CD4-positive, alpha-beta T cell treated with Interleukin-4 for 4 hours (primary cell): ENCODE measurements at places on chromosomes 7 and 10.

GRCh38 chr7:17690030-17690429, 250.3 kb downstream of the SNX13 start:
- no peak for DNase-seq

DNA sequence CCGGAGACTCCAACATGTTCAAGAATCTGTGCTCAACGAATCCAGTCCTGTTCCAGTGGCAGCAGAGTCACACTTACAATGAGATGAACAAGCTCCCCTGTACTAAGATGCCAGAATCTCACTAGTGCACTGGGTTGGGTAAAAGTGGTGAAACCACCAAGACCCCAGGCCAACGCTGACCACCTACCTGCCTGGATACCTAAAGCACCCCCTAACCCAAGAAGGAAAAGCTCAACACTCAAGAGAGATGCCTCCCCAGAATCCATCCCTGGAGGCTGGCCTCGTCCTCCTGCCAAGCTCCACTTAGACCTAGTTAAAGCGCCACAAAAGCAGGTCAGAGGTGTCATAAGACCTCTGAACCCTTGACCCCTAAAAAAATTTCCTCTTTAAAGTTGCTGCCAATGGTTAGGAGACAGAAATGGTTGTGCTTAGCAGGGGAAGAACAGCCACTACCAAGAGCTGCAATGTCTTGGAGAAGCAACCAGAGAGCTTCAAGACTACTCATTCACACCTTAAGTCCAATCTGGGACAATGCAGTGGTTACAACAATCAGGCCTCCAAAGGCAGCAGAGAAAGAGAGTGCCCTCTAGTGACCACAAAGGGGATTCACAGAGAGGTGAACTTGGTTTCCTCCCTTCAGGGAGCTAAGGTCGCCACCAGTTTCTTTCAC, 94.6 kb upstream of the MACROH2A2 start:
- peak; percentile 39 for DNase-seq

DNA sequence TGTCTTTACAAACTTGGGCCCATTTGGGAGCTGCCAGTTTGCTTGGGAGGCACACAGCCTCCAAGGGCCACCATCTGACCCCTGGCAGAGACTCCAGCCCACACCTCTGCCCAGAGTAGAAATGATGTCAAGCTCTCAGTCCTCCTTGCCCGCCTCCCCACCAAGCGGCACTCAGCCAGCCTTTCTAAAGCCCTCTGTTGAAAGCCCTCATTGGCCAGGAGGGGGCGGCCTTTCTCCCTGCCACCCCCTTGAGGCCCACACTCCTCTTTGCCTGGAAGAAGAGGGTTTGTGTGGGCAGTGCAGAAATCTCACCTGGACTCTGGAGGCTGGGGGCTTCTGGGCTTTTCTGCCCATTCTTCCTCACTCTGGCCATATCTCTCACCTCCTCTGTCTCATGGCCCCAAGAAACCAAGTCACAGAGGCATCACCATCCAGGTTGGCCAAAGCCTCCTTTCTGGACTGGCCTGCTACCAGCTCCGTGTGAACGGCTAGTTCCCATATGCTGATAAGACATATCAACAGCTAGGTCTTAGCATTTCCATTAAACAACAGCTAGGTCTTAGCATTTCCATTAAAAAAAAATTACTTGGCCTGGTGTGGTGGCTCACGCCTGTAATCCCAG, 36.1 kb downstream of the UBTD1 start:
- DNase-seq = no peak

- DNase-seq = no peak
Measured at GRCh38 chr10:42952349-42952748, 124.5 kb upstream of the RET start.

GRCh38 chr7:66198469-66198868, 6.7 kb upstream of the TPST1 start:
- DNase-seq = no peak

DNA sequence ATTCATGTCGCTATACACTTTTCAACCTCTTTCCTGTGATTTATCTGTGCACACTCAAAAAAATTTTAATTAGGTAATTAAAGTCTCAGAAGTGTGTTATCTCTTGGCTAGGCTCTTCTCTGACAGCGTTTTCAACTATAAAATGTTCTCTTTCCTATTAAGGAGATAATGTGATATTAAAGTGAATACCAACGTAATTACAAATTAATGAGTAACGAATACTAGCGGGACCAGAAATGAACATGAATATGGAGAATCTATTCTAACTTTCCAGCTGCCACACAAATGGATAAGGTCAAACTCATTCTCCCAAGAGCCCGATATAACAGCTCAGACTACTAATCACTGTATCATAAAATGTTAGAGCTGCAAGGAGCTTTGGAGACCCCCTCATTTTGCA, 12.0 kb downstream of the COL1A2 start:
- no peak for DNase-seq

- DNase-seq = no peak
Measured at GRCh38 chr7:68697796-68698280, 900.4 kb upstream of the AUTS2 start.

- DNase-seq = no peak
Measured at GRCh38 chr7:8261711-8262695, at the start of gene ICA1. ICA1 (minus strand) TSS chr7:8262167; CDS start chr7:8235926, 26,241 bp downstream.

DNA sequence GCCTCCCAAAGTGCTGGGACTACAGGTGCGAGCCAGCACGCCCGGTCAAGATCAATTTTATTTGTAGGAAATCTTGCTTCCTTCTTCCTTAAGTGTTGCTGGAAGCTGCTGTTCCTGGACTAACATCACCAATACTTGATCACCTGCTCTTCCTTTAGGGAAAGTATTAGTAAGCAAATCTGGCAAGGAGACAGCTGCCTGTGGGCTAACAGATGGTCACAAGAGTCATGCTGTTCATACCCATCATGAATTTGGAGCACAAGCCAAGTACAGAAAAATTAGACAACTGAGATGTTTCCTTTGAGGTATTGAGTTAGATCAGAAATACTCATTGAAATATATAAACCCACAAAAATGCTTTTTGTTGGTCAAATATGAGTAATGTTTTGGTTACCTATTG, 27.9 kb downstream of the BAIAP2L1 start:
- no peak for DNase-seq

DNA sequence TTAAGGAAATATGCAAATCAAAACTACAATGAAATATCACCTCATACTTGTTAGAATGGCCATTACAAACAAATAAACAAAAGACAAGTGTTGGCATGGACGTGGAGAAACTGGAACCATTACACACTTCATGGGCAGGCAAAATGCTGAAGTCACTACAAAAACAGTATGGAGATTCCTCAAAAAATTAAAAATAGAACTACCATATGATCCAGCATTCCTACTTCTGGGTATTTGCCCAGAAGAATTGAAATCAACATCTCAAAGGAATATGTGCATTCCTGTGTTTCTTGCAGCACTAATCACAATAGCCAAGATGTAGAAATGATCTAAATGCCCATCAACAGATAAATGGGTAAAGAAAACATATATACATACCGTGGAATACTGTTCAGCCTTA, 83.6 kb downstream of the NRCAM start:
- no peak for DNase-seq

DNA sequence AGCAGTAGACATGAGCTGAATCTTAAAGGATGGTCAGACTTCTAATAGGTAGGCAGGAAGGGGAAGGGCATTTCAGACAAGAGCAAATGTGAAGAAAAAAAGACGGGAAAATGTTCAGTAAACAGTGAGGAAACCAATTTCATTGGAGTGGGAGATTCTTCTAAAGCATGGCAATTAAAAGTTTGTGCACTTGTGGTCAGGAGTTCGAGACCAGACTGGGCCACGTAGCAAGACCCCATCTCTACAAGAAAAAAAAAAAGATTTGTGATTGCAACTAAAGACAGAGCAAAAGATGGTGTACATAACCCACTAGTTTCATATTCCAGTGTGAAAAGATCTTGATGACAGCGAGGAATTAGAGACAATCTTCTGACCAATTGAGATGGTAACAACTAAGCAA, 41.7 kb downstream of the CCDC71L start:
- no peak for DNase-seq

DNA sequence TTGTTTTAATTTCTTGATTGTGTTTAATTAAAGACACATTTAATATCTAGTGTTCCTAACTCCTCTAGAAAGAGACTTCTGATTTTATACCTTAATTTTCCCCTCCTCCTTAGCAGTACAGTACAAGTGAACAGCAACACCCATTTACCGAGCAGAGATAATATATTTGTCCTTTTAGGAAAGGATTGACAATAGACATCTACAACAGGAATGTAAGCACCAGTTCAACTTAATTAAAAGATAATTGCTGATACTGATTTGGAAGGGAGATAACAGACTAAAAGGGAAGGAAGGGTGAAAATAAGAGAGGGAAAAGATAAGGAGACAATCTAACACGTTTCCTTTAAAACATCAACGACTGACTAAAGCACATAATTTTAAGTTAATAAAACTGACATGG, 119.3 kb downstream of the SRPK2 start:
- no peak for DNase-seq

DNA sequence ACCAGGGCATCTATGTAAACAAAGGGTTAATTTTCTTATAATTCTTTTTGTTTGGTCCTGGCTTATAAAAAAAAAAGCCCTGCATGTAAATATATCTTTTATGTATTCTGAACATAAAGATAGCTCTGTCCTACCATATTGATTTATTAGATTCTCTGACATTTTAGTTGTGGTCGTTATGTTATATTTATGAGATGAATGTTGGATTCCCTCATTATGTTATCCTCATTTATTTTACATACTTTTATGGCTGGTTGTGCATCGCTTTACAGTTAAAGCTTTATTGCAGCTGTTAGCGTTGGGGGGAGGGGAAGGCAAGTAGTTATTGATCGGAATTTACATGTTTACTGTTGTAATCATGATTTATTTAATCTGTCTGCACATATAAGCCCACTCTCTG, 431.5 kb downstream of the LRMDA start:
- no peak for DNase-seq

GRCh38 chr7:104825099-104825498, 188.9 kb upstream of the KMT2E start:
- no peak for DNase-seq

DNA sequence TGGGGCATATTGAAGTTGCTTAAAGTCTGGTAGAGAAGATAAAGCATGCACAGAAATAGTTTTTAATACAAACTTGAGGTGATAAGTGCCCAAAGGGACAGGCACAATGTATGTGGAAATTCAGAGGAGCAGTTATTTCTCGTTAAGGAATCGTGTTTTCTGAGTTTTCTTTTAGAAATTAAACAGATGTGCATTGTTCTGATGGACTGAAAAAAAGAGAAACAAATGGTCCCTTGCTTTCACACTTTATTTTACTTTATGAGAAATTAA, 45.6 kb downstream of the CNNM2 start:
- no peak for DNase-seq

DNA sequence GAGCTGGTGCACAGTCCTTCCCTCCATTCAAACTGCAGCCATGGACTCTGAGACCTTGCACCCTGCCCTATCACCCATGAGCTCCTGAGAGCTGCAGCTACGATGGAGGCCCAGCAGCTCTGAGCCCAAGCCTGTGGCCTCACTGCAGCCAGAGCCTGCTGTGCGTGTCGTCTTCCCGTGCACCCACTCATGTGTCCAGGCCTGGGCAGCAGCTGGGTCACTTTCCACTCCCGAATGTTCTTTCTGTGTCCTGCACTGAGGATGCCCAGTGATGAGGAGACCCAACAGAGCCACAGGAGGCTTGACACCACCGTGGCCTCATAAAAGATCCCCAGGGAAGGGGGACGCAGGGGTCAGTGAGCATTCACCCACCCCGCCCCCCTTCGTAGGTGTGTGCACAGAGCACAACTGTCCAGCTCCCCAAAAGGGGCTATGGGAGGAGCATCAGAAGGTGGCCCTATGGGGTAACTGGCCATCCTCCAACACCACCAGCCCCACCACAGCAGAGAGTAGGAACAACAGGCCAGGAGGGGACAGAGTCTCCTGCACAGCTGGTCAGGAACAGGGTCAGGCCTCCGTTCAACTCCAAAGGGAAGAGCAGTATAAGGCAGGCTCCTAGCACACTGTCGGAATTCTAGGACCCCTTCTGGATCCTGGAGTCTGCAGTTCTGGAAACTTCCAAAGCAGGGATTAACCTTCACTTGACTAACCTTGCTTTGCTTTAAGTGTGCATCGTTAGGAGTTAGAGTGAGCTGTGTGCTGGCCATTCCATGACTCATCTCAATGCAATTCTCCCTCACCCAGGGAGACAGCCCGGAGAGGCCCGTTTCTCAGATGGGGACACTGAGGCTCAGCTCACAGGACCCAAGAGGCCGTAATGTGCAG, 52.6 kb downstream of the RASGEF1A start:
- no peak for DNase-seq

DNA sequence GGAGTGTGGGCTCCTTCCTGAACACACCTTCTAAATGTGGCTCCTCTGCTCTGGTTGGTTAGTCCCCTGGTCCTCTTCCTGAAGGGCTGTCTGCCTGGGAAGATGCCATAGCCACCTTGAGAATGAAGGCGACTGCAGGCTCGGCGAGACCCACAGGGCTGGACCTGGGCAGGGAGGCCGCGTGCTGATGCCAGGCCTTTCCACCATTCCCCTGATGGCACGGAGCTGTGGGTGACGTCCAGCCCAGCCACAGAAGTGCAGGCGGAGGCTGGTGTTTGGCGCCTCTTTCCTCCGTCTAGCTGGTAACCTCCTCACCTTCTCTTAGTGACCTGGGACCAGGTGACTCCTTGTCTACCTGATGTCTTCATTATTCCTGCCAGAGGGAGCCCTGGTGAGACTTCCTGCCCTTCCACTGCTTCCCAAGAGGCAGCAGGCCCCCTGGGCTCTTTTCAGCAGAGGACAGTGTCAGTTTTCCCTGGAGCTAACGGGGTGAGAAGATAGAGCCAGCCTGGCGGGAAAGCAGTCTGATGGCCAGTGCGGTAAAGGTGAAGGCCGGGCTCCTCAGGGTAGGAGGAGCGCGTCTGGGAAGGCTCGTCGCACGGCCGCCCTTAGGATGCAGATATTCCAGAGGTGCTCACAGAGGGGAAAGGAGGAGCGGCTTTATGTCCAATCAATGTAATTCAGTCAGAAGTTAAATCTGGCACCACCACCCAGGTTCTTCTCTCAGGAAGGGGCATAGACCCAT, 34.9 kb downstream of the GBX1 start:
- DNase-seq = no peak

DNA sequence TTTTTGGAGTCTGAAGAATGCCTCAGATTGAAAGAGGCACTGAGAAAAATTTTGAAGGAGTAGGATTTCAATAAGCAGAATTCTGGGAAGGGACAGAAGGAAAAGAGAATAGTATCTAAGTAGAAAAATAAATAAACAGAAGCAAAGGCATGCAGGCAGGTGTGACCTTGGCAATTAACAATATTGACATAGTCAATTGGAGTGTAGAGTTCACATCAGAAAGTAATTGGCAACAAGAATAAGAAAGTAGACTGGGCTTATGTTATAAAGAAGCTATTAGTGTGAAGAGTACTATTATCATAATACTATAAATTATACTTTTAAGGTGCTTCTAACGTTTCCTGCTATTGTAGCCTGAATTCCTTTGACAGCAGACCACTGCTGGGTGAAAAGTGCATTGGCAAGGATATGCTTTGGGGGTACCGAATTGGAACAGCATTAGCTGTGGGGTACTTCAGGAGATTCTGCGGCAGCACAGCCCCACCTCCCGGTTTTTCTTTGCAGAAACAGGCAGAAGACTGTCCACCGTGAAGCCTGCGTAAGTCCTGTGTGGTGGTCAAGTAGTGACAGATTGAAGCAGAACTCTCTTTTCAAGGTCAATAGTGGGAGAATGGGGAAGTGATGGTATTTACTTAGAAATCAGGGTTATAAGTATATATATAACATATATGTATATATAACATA, 357.0 kb downstream of the THSD7A start:
- no peak for DNase-seq

- no peak for DNase-seq
Measured at GRCh38 chr7:149007611-149008010, 20.7 kb downstream of the PDIA4 start.
